ENCODE measurements at places on chromosomes 13 and 19.

GRCh38 chr19:50286443-50286842, 42.7 kb downstream of the KCNC3 start:
- no peak for DNase-seq

DNA sequence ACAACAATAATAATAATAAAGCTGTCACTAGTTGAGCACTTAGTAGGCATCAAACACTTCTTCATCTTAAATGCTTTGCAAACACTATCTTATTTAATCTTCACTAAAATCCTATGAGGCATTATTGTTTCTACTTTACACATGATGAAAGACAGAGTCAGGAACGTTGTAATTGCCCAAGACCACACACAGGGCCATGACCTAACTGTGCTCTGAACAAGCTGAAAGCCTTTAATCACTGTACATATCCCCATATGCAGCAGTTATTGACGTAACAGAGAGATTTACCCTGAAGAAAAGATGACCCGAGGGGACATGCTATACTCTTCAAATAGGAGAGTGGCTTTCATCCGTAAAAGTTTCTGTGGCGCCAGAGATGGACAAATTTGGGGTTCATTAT, 53.0 kb downstream of the SACS start:
- DNase-seq = no peak

DNA sequence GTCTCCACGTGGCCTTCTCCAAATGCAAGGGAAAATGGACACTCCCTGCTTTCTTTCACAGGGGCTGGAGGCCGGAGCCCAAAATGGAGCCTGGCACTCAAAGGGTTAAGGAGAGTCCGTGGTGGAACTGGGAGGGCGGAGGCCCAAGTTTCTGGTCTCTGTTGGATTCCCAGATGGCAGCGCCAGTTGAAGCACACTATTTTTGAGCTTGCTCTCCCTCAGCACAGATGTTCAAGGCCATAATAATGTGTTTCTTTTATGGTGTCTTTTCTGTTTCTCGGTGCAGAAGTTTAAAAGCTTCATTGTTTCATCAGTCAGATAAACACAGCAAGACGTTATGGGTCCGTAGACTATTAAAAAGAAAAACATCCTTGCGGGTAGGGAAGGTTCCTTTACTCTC, 67.6 kb downstream of the TNFRSF19 start:
- no peak for DNase-seq

DNA sequence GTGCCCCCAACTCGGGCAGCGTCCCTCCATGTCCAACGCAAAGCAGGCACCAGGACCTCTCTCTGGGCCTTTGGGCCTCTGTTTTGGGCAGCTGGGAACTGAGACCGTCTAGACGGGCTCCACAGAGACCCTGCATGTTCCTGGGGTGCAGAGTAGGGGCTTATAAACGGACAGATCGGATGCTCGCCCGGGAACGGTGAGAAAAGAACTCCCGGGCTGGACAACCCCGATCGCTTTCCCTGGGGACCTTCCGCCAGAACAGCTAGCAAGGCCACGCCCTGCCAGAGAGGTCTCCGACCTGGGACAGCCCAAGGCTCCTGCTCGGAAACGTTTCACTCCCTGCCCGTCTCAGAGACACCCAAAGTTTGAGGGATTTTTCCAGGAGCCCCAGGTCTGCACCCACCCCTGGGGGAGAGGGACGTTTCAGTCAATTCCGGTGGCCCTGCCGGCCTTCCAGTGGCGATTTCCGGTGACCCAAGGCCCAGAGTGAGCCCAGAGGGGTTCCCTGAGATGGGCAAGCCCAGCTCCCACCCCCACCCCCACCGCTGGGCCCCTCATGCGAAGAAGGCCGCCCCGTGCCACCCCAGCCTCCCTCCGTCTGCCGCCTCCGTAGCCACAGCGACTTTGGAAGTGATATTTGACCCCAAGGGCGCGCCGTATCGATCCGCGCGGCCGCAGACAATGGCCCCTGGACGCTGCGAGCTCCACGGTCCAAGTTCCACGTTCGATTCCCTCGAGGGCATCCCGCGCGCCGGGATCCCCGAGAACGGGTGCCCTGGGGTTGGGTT, 1.7 kb downstream of the NR2F6 start:
- DNase-seq = no peak

DNA sequence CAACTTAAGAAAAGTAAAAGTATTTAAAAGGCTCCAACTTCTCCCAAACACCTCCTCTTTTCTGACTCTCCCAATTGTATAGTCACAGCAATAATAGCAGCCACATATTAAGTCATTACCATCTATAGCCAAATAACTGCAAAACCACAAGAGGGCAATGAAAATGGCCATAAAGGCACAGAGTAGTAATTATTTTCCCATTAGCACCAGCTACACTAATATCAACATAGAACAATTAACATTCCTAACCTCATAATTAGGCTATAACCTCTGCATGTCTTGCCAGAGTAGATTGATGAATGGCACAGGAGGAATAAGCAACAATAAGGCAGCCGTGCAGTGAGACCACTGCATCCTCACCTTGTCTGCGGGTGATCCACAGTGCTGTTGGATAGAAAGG, 226.4 kb upstream of the SERP2 start:
- no peak for DNase-seq

DNA sequence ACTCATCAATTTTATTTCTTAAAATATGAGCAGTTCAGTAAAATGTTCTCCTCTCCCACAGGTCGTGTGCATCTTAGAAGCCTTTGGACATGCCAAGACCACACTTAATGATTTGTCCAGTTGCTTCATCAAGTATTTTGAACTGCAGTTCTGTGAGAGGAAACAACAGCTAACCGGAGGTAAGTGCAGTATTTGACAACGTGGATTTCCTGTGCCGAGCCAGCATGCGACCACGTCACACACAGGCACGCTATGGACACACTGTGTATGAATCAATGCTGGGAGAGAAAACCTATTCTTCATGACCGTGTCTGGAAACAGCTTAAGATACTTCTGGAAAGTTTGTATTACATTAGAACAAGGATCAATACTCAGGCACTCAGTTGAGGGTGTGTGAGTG, 268.5 kb downstream of the MYO16 start:
- DNase-seq = no peak

GRCh38 chr13:113616281-113616906, 31.8 kb downstream of the TFDP1 start:
- no peak for DNase-seq

- DNase-seq = no peak
Observed at GRCh38 chr19:23309926-23310325, 59.7 kb upstream of the ZNF724 start.

DNA sequence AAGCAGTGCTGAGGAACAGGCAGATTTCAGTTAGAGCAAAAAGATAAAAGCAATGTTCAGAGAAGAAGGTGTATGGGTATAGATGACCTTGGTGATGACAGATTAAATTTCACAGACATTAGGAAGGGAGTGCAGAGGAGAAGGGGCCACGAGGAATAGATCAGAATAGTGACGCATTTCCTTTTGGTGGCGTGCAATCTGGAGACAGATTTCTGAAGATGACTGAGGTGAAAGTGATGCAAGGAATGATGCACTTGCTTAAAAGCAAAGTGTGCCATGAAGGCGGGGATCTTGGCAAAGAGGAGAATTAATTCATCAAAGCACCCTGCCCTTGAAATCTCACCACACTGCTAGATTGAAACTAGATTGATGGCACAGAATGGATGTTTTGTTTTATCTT, 202.4 kb downstream of the ITGBL1 start:
- no peak for DNase-seq

DNA sequence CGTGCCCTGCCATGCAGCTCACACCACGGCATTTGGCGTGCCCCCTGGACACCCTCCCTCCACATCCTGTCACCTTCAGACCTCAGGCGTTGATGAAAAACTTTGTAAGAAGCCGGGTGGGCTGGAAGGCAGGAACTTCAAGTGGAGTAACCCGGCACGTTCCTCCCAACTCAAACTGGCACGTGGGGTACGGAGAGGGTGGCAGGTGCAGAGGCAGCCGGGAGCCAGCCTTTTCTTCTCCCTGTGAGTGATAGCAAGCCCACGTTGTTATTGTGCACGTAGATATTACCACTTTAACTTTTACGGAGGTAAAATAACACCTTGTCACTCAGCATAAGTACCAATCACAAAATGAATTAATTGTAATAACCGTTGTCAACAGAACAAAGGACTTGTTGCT, 198.0 kb downstream of the ZNF536 start:
- DNase-seq = no peak

- no peak for DNase-seq
Observed at GRCh38 chr19:461721-462551, 1.1 kb upstream of the SHC2 start.

DNA sequence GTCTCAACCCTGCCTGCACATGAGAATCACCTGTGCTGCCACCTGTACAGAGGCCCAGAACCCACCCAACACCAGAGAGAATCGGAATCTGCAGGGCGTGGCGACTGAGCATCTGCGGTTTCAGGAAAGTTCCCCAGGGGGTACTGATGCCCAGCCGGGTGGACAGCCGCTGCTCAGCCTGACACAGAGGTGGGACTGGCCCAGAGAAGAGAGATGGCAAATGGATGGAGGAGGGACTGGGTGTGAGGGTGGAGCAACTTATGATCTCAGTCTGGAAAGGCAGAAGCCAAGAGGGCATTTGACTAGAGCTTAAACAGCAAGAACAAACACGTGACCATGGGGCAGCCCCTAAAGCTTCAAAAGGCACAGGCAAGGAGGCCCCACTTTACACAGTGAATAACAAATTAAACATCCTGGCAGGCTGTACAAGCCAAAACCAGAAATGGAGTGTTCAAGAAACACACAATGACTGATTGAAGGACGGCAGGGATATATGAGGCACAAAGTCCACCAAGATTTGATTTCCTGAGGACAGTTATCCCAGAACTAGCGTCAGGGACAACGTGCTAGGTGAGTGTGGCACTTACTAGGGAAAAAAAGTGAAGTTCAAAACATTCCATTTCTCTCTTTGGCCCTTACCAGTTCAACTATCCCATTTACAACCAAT, 3.1 kb downstream of the RANBP3 start:
- no peak for DNase-seq

- DNase-seq = no peak
Observed at GRCh38 chr13:34349091-34349722, 531.3 kb downstream of the RFC3 start.

Data from activated CD8-positive, alpha-beta memory T cell treated with anti-CD3 and anti-CD28 coated beads for 24 hours (primary cell).